Naive thymus-derived CD4-positive, alpha-beta T cell (primary cell): ENCODE measurements at places on chromosomes 7 and 10. TPM values are rescaled to one million over a fixed set of nuclear protein-coding genes. Genes with fewer than 3 reads are reported as not detected.

- H3K36me3 ChIP-seq, result no peaks in the 10 kb centered on the region
- peak overlapping the region; percentile 97 for H3K27ac ChIP-seq
- DNase-seq, result no peak
- H3K4me3 ChIP-seq, result no peak overlapping the region
- no peaks in the 10 kb centered on the region for H3K27me3 ChIP-seq
Observed at GRCh38 chr7:100431286-100431735, 1.7 kb downstream of the MEPCE start.

DNA sequence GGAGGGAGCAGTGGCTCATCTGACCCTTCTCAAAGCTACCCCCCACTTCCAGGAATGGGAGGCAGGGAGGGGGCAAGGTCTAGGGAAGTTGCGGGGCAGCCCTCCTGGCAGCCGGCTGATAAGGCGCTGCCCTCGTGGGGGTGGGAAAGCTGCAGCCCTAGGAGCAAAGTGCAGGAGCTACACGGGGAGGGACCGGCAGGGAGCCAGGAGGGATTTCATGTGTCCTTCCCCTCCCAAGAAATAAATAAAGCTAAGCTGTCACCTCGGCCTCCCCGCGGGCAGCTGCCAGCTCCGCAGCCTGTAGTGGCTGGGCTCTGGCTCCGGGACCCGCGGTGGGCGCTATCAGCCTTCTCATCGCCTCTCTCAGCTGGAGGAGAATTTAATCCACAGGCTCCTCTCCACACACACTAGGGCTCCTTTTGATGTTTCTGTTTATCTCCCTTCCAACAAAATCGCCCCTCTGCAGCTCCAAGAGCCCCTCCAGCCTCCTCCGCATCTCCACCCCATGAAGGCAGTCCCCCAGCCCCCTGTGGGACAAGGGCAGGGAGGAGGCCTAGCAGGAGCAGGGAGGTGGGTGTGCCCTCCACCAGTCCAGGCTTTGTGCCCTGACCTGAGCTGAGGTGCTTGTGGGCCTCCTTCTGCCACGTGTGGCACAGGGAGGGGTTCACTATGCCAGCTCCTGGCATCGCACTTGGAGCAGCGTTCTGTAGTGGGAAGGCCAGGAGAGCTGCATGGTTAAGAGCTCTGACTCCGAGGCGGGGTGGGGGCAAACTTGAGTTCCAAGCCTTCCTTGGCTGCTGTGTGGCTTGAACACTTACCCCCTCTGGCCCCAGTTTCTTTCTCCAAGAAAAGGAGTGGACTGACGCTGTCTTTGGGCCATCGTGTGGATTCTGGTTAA is 80.5 kb downstream of the C10orf105 start:
- H3K27ac ChIP-seq, result no peak overlapping the region
- no peak overlapping the region for H3K4me3 ChIP-seq
- no peaks in the 10 kb centered on the region for H3K36me3 ChIP-seq
- DNase-seq, result no peak
- no peaks in the 10 kb centered on the region for H3K4me1 ChIP-seq
- no peaks in the 10 kb centered on the region for H3K27me3 ChIP-seq

GRCh38 chr10:5292196-5292735 is 72.5 kb upstream of the UCN3 start:
- no peaks in the 10 kb centered on the region for H3K27me3 ChIP-seq
- peak overlapping the region; percentile 40 for H3K4me3 ChIP-seq
- DNase-seq, result peak; percentile 49
- H3K36me3 ChIP-seq, result no peaks in the 10 kb centered on the region
- H3K4me1 ChIP-seq, result peaks cover 38% of the 10 kb centered on the region

The PTPN20 gene
- 3.8 TPM for total RNA-seq

DNA sequence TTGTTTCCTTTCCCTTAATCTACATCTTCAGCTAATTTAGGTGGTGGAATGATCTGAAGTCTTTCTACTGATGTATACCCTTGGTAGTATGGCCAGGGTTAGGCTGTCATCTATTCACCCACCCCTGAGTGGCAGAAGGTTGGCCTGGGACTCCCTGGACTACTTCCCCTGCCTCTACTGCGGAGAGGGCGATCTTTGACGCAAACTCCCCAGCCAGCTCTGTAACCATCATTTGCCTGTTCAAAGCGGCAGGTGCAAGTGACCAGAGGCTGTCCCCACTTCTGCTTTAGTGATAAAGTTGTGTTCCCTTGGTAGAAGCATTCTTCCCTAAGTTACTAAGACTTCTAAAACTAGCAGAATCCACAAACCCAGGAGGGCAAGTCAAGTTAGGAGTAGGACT is 70.8 kb upstream of the UNC5B start:
- no peak overlapping the region for H3K27ac ChIP-seq
- no peak overlapping the region for H3K4me3 ChIP-seq
- no peaks in the 10 kb centered on the region for H3K4me1 ChIP-seq

The CCL26 gene
- not detected for total RNA-seq

DNA sequence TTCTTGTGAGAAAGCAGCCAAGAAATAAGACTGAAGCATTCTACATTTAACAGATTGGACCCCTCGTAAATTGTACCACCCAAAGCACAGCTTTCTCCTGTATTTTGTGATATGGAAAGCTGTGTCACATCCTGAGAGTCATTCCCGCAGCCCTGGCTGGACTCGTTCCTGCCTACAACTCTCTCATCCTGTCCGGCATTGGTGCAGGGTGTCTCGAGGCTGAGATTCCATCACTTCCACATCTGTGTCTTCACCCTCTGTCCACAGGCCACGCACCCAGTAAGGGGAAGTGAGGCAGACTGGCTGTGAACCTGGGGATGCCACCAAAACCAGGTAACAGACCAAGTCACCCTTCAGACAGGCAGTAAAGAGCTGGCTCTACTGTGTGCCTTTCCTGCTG is 146.2 kb upstream of the KLF6 start:
- no peaks in the 10 kb centered on the region for H3K36me3 ChIP-seq
- H3K4me3 ChIP-seq, result no peak overlapping the region
- H3K27ac ChIP-seq, result no peak overlapping the region
- no peaks in the 10 kb centered on the region for H3K27me3 ChIP-seq
- DNase-seq, result no peak
- no peaks in the 10 kb centered on the region for H3K4me1 ChIP-seq

- H3K4me1 ChIP-seq, result peaks cover 34% of the 10 kb centered on the region
- peak; percentile 65 for DNase-seq
- H3K27me3 ChIP-seq, result no peaks in the 10 kb centered on the region
- H3K36me3 ChIP-seq, result no peaks in the 10 kb centered on the region
Observed at GRCh38 chr10:43816351-43817321, 168.0 kb upstream of the ZNF32 start.

- peaks cover 4% of the 10 kb centered on the region for H3K36me3 ChIP-seq
- no peak for DNase-seq
- H3K27me3 ChIP-seq, result no peaks in the 10 kb centered on the region
Observed at GRCh38 chr7:74684921-74685320, 27.4 kb downstream of the GTF2I start.

The ASAH2 gene
- total RNA-seq, result 1.7 and 3.2 TPM in 2 replicates

DNA sequence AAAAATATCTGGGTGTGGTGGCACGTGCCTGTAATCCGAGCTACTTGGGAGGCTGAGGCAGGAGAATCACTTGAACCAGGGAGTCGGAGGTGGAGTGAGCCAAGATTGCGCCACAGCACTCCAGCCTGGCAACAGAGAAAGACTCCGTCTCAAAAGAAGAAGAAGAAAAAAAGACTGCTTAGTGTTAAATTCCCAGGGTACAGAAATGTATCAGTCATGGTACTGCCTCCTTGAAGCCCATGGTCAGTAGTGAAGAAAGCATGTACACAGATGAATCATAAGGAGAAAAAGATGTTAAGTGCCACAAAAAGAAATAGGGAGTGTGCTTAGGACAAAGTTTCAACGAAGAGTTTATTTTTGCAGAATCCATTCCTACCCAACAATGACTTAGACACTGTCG is 62.5 kb upstream of the KMT2E start:
- no peak overlapping the region for H3K4me3 ChIP-seq
- no peaks in the 10 kb centered on the region for H3K27me3 ChIP-seq
- DNase-seq, result no peak
- no peaks in the 10 kb centered on the region for H3K36me3 ChIP-seq

DNA sequence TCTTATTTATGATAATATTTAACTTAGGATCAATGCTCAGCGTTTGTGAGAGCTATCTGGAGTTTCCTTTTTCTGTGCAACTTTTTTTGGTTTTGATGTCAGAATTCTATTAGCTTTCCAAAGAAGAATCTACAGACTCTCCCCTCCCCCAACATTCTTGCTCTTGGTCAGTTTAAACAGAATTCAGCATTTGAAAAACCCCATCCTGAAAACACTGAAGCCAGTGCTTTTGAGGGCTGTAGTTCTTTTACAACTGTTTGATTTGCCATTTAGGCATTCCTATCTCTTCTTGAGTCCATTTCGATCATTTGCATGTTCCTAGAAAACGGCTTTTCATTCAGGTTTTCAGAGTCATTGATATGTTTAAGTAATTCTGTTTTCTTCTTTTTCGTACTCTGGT is 15.6 kb upstream of the CXCL12 start:
- no peaks in the 10 kb centered on the region for H3K4me1 ChIP-seq
- DNase-seq, result no peak
- H3K27ac ChIP-seq, result no peak overlapping the region
- H3K27me3 ChIP-seq, result no peaks in the 10 kb centered on the region
- no peaks in the 10 kb centered on the region for H3K36me3 ChIP-seq

GRCh38 chr10:86446987-86447386 is 74.6 kb downstream of the WAPL start:
- H3K27ac ChIP-seq, result no peak overlapping the region
- H3K36me3 ChIP-seq, result peaks cover 8% of the 10 kb centered on the region
- no peak for DNase-seq
- no peak overlapping the region for H3K4me3 ChIP-seq
- no peaks in the 10 kb centered on the region for H3K4me1 ChIP-seq
- H3K27me3 ChIP-seq, result no peaks in the 10 kb centered on the region

DNA sequence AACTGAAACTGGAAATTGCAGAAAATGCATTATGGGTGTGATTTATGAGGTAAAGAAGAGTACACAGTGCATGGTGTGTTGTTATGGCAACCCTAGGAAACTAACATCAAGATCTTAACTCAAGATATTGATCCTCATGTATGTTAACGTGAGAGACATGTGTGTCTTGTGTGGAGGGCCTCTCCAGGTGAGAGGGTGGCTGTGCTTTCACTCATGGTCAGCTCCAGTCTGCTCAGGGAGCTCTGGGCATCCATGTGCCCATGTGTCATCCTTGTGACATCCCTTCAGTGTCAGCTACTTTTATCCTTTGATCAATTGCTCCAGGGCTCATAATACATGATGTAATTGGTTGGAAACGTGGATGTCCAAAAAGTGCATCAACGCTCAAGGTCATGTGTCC is 24.9 kb upstream of the INSYN2A start:
- H3K27me3 ChIP-seq, result no peaks in the 10 kb centered on the region
- no peak overlapping the region for H3K4me3 ChIP-seq
- H3K36me3 ChIP-seq, result no peaks in the 10 kb centered on the region
- no peaks in the 10 kb centered on the region for H3K4me1 ChIP-seq
- no peak for DNase-seq
